ENCODE measurements at places on chromosomes 3 and 15. TPM values are rescaled to one million over a fixed set of nuclear protein-coding genes. Genes with fewer than 3 reads are reported as not detected.
A peak's percentile ranks its signal among the peaks of the same experiment; 100 is the strongest.

GRCh38 chr3:109265295-109265694 is 51.0 kb downstream of the DPPA2 start:
- ATAC-seq, result no peak

DNA sequence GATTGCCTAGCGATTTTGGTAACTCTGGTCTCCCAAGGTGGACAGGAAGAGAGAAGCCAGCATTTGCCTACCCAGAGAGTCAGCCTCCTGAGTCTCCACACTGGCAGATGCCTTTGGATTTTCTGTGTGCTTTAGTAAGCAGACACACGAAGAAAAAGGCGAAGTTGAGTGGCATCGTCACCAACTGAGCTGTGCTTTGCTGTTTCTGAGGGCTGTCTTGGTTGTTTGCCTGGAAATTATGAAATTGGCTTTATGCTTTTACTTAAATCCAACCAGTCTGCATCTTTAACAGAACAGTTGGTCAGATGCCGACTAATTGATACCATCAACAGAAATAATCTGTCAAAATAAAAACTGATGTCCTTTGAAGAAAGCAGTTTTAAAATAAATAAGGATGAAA is 56.0 kb downstream of the CACNA2D3 start:
- no peak for ATAC-seq

- no peak for ATAC-seq
Measured at GRCh38 chr15:37078566-37078965, 21.8 kb downstream of the MEIS2 start.

CASR gene
- not detected for total RNA-seq

FBXW12 gene
- total RNA-seq, result not detected

FAH gene
- total RNA-seq, result 9.5 TPM

DNA sequence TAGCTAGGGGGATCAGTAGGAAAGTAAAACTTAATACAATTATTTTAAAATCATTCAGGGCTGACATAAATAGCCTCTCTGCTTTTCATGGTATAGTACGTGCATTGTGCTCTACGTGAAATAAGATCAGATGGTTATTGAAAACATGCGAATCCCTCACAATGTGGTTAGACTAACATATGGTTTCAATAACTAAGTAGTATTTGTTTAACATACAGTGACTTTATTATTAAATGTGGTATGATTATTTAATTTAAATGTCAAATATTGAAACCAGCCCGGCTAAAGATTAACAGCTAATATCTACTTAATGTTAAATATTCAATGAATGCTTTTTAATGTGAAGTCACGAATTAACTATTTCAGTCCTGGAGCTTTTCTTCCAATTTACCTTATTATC is 473.9 kb upstream of the THBS1 start:
- no peak for ATAC-seq

NDN gene
- 85.8 TPM for total RNA-seq

- no peak for ATAC-seq
Measured at GRCh38 chr3:171690281-171690680, 120.0 kb downstream of the PLD1 start.

GRCh38 chr3:99286266-99286845 is 352.0 kb upstream of the COL8A1 start:
- no peak for ATAC-seq

SLC6A11 gene
- total RNA-seq, result not detected

LRTM1 gene
- not detected for total RNA-seq

TRH gene
- total RNA-seq, result 0.30 TPM

GRCh38 chr3:131031660-131032059 is 5.0 kb downstream of the NEK11 start:
- no peak for ATAC-seq

GRCh38 chr3:180707896-180708295 is 28.6 kb upstream of the CCDC39 start:
- no peak for ATAC-seq

SLC12A1 gene
- total RNA-seq, result not detected

DNA sequence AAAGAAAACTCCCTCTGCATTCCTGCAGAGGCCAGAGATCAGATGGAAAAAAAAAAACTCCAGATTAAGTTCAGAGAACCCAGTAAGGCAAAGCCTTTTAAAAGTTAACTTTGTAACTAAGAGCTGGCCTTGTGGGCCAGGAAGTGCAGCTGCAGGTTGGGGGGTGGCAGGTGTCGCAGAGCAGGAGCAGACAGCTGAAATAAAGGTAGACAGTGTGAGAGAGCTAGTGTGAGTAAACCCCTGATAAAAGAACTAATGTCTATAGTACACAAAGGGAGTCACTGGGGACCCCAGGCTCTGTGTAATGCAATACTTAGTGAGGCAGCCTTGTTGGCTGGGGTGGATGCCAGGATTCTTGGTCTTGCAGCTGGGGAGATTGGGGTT is 42.1 kb downstream of the PPCDC start:
- no peak for ATAC-seq

DNA sequence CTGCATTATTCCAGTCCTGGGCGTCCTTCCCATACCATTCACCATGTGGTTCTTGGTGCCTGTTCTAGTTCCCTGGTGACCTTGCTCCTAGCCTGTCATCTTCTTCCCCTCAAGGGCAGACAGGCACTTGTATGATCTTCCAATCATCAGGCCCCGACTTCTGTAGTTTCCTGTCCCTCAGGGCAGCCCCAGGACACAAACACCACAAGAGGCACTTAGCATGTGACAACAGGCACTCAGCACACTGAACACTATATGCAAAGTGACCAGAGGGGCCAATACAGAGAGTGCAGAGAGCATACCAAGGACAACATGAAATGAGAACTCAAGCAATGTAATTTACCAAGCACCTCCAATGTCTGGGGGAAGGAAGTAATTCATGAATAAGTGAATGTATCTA is 17.9 kb downstream of the TMEM40 start:
- no peak for ATAC-seq

TTC23 gene
- 24.2 TPM for total RNA-seq

DNA sequence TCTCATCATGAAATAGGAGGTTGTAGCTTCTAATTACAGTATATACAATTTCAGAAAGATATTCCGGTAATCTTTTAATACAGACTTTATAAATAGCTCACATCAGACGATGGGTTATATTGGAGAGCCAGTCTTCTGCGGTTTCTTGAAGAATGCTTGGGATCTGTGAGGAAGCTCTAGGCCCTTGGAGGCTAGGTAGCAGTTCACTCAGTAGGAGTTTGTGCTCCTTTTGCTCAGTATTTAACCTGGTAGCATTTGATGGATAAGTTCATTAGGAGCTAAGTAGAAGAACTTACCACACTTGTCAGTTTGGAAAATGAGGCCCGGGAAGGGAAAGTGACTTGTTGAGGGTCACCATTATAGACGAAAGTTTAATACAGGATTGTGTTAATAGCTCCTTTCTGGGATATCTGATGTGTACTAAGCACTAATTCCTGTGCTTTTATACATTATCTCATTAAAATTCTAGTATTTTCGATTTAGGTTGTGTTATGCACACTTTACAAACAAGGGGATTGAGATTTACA is 2.8 kb downstream of the FNDC3B start:
- ATAC-seq, result no peak

GRCh38 chr15:77825546-77825945 is 192.8 kb upstream of the LINGO1 start:
- no peak for ATAC-seq

- no peak for ATAC-seq
Measured at GRCh38 chr3:190497811-190498210, 16.1 kb upstream of the IL1RAP start.

DNA sequence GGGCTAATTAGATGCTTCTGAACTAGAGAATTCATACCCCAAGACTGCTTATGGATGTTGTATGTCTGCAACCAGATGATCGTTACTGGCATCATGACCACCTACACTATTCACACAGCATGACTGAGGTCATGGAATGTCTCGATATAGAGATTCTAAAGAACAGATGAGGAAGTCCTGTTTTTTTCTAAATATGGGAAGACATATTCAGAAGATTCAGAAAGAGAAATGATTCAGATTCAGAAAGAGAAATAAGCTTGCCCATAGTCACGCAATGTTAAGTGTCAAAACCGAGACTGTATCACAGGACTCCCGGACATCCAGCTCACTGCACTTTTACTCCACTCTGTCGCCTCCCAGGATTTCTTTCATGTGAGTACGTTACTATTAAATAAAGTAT is 136.2 kb downstream of the TPRG1 start:
- ATAC-seq, result no peak

CERS3 gene
- 0.27 TPM for total RNA-seq

PIF1 gene
- 1.6 TPM for total RNA-seq

DIS3L gene
- 35.3 TPM for total RNA-seq

DNA sequence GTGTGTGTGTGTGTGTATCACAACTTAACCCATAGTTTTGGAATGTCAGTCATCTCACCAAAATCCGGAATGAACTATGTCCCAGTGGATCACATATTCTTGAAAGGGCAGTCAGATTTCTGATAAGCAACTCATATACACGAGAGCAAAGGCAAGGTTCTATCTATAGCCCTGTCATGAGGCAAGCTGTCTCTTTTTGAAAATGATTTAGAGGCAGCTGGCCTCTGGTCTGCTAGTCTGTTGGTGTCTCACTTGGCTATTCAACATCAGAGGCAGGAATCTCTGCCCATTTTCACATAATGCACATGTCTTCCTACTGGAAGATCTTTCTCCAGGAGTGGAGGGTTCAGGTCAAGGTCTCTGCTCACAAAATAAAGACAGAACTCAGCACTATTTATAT is 79.8 kb downstream of the CNTN6 start:
- ATAC-seq, result no peak

GRCh38 chr3:43996379-43997301 is 245.0 kb upstream of the TOPAZ1 start:
- no peak for ATAC-seq

MYLK gene
- total RNA-seq, result 2,511 TPM

DNA sequence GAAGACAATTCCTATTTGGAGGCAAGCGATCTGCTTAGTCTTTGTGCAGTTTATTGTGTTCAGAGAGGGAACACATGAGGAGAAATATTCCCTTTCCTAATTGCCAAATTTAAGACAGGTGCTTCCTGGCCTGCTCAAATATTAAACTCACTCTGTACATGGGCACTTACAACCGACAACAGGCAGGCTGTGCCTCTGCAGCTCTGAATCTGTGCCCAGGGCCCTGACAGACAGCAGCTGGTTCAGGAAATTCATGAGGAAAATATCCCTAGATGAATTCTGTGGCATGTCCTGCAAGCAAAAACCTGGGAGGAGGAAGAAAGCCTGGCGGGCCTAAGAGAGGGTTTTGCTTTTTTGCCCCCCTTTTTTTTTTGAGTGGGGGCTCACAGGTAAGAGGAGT is 169.3 kb upstream of the TRIM42 start:
- no peak for ATAC-seq

NOX5 gene
- total RNA-seq, result not detected

DNA sequence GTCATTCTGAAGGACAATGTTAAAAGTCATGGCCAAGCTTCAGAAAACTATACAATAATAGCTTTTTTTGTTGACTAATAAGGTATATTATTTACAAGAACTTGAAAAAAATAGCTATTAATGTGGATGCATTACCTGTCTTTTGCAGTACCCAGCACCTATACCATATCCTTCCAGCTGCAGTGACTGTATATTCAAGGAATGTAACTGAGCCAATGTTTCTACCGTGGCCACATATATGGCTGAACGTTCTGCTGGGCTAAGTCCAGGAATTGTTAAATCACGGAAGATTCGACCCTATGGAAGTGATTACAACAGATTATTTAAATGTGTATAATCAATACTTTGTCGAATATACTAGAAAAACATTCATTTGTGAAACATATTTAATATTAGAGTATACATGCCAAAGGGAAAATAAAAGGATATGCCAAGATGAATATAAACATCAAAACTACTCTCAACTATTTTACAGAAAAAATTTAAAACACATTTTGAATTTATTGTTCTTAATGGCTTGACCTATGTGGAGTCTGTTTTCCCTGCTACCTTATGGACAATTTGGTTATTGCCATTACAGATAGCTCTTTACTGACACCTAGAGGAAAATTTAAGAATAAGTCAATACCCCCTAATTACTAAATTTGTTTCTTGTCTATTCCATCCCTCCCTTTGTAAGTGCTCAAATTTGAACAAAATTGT is 17.6 kb downstream of the ACAD11 start:
- ATAC-seq, result peak; percentile 46

DNA sequence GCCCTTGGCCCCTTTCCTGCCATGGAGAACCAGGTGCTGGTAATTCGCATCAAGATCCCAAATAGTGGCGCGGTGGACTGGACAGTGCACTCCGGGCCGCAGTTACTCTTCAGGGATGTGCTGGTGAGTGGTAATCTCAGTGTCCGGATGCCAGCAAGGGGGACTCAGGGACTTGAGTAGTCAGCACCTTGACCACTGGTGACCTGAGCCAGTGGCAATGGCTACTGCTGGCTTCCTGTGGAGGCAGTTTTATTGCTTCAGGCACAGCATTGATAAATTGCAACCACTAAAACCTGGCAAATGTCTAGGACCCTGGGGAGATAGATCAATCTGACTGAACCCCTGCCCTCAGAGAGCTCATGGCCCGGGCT is 830 bp downstream of the MAP2K5 start:
- peak; percentile 18 for ATAC-seq

STRIT1 gene
- not detected for total RNA-seq

GRCh38 chr3:13214847-13215472 is 141.7 kb upstream of the IQSEC1 start:
- no peak for ATAC-seq

DNA sequence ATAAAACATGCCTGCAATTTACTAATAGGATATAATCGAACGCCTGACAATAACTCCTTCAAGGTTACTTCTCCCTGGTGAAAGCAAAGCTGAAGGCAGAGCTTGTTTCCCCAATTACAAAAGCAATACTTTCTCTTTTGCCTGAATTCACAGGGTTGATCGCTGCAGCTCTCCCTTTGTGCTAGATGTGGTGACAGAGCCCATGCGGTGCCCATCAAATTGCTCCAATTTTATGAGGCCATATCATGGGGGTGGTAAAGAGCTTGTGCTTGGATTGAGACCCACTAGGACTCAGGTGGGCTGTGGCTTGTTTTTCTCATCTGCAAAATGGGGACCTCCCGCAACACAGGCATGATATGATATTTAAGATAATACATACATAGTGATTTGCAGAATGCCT is 143.4 kb downstream of the GREM1 start:
- ATAC-seq, result no peak

DNA sequence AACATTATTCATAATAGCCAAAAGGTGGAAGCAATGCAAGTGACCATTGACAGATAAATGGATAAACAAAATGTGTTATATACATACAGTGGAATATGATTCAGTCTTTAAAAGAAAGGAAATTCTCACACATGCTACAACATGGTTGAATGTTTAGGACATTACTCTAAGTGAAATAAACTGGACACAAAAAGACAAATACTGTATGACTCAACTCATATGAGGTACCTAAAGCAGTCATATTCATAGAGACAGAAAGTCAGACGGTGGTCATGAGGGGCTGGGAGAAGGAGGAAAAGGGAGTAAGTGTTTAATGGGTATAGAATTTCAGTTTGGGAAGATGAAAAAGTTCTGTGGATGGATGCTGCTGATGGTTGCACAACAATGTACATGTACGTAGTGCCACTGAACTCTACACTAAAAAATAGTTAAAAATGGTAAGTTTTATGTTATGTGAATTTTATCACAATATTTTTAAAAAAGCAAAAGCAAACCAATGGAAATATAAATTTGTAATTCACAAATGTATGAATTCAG is 5.3 kb downstream of the TXNRD3 start:
- no peak for ATAC-seq

CFAP161 gene
- total RNA-seq, result 0.40 TPM

HERC2 gene
- 94.6 TPM for total RNA-seq

All from gastroesophageal sphincter (tissue), 4 donors.